ENCODE measurements at places on chromosomes 4 and X.

DNA sequence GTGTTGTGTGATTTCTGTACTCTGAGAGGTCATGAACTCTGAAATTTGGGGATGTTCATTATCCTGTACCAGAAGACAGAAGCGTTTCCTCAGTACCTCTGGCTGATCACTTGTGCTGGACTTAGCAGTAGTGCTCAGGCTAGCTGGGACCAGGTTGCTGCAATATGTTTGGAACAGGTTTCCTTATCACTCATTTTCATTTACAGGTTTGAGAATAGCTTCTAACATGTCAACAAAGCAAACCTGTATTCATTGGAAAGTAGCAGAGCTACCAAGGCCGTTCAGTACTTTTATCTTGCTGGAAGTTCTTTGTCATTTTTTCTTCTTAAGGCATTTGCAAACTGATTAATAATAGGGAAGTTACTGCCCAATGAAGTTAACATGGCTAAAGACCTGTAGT is 242.9 kb upstream of the ANKRD50 start:
- H3K4me1 ChIP-seq, result peaks cover 3% of the 10 kb centered on the region
- H3K27ac ChIP-seq, result no peak overlapping the region
- no peaks in the 10 kb centered on the region for H3K27me3 ChIP-seq
- DNase-seq, result no peak
- H3K36me3 ChIP-seq, result no peaks in the 10 kb centered on the region

DNA sequence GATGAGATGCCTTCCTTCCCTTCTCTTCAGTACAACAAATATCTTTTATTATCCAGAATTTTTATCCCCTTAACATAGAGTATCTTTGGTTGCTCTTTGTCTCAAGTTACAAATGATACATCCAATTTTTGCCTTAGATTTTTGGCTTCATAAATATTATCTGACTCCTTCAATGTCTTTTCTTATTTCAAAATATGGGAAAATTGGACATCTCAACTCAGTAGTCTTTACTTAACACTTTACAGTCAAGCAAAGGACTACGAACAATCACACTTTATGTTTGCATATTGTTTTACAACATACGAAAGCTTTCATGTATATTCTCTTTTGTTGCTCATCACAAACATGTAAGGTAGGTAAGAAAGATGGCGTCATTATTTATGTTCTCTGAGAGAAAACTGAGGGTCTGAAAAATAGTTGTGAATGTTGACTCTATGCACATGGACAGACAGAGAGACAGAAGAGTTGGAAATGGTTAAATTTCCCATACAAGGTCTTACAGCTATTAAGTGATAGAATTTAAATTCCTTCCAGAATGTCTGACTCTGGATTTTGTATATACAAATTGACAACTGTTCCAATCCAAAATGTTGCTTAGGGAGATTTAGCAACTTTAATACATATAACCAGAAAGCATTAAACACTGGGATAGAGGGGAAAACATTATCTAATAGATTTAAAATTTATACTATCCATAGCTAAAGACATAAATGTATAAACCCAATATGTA is 29.4 kb downstream of the DCHS2 start:
- DNase-seq, result no peak
- no peaks in the 10 kb centered on the region for H3K27me3 ChIP-seq
- no peak overlapping the region for H3K27ac ChIP-seq
- H3K4me3 ChIP-seq, result no peak overlapping the region
- no peaks in the 10 kb centered on the region for H3K4me1 ChIP-seq

DNA sequence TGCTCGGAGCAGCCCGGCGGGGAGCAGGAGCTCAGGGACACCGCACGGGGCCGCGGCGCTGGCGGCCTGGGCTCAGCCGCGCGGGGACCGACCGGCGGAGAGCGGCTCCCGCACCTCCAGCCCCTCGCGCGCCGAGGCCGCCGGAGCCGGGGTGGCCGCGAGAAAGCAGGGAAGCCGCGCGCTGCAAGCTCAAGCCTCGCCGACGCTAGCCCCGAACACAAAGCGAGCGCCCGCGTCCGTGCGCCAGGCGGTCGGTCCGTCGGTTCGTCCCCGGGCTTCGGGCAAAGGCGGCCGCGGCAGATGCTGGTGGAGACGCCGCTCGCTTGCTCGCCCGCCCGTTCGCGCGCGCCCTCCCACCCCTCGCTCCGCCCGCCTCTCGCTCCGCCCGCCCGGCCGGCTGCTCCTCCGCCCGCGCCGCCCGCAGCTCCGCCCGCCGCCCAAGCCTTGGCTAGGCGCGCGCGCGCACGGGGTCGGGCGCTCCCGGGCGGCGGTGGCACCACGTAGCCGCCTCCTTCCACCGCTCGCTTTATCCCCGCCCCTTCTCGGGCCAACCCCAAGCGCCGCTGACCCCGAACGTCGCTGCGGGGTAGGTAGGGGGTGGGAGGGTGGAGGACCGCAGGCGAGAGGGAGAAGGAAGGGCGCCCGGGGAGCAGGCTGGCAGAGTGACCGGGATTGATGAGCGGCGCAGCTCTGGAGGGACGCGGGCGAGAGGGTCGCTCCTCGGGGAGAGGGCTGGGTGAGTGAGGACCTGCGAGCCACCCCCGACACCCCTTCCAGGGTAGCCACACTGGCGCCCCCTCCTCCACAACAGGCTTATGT is at the start of gene TSPAN5:
TSPAN5 (minus strand) TSS at position 325 of the 819 bp plus-strand sequence.
- H3K4me3 ChIP-seq, result peak within 1 kb of the TSS; percentile 87
- H3K27ac ChIP-seq, result no peak within 1 kb of the TSS
- DNase-seq, result peak; percentile 90
- peaks cover 13% of the 10 kb centered on the region for H3K4me1 ChIP-seq
- no peaks in the 10 kb centered on the region for H3K27me3 ChIP-seq
- no peaks in the 10 kb centered on the region for H3K36me3 ChIP-seq

DNA sequence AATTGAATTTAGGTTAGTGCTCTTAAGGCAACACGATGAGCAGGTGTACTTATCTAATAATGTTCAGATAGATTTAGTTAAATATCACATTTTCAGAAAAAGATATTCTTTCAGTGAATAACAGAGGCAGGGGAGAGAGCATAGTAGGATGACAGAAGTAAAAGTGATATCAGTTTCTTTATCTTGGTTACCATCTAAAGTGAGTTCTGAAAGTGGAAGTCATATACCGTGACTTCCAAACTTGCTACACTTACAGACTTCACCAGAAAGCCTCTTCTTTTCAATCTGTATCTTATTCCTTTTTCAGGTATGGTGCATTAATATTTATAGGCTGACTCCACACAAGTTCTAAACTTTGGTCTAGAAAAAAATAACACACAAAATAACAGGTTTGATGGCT is 124.9 kb downstream of the POU4F2 start:
- no peaks in the 10 kb centered on the region for H3K4me1 ChIP-seq
- H3K27ac ChIP-seq, result no peak overlapping the region
- H3K4me3 ChIP-seq, result no peak overlapping the region
- H3K27me3 ChIP-seq, result no peaks in the 10 kb centered on the region

GRCh38 chrX:116321711-116322110 is 114.7 kb upstream of the SLC6A14 start:
- H3K4me1 ChIP-seq, result no peaks in the 10 kb centered on the region
- H3K36me3 ChIP-seq, result no peaks in the 10 kb centered on the region
- H3K4me3 ChIP-seq, result no peak overlapping the region

DNA sequence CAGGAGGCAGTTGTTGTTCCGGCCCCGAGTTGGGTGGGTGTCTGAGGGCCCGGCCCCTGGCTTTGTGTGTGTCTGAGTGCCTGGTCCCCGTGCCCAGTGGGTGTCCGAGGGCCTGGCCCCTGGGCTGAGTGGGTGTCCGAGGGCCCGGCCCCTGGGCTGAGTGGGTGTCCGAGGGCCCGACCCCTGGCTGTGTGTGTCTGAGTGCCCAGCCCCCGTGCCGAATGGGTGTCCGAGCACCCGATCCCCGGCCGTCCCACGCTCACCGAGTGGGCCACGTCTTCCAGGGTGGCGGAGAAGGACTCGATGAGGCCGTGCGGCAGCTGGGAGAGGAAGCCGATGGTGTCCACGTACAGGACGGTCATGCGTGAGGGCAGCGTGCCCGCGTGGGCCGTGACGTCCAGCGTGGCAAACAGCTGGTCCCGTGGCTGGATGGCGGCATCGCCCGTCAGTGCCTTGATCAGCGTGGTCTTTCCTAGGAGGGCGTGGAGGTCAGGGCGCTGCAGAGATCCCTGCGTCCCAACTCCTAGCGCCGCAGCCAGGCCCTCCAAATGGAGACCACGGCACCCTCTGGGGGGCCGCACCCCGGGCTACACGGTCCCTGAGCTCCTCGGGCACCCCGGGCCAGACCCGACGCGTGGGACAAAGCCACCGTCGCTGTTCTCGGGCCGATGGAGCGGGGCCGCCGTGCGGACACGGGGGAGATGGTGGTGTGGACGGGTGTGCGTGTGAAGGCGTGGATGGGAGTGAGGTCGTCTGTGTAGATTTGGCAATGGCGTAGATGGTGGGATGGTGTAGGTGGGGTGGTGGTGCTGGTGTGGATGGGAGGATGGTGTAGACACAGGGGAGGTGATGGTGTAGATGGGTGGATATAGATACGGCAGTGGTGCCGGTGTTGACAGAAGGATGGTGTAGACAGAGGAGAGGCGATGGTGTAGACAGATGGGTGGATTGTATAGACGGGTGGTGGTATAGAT is 7.2 kb downstream of the GTPBP6 start:
- DNase-seq, result no peak
- H3K27me3 ChIP-seq, result no peaks in the 10 kb centered on the region
- H3K4me1 ChIP-seq, result no peaks in the 10 kb centered on the region

GRCh38 chrX:108001218-108001814 is 19.1 kb upstream of the TEX13B start:
- DNase-seq, result peak; percentile 64
- H3K4me3 ChIP-seq, result no peak overlapping the region
- H3K27me3 ChIP-seq, result no peaks in the 10 kb centered on the region
- no peaks in the 10 kb centered on the region for H3K4me1 ChIP-seq

DNA sequence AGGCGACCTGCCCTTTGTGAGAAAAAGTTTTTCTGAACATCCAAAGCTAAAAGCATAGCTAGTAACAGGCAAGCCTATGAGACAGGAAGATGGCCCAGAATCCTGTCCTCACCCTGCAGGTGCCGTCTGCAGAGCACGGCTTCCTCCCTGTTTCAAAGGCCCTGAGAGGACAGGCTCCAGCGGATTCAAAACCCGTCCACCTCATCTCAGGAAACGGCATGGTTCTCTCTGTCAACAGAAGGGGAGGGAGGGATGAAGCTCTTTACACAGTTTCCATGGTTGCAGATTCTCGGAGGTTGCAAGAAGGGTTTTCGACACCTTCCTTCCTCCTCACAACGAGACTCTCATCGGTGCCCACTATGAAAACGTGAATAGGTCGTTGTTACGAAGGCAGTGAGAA is 8.3 kb downstream of the PPP2R3B start:
- H3K27ac ChIP-seq, result no peak overlapping the region
- H3K27me3 ChIP-seq, result no peaks in the 10 kb centered on the region
- no peak overlapping the region for H3K4me3 ChIP-seq
- DNase-seq, result no peak
- H3K4me1 ChIP-seq, result no peaks in the 10 kb centered on the region

- peak; percentile 43 for DNase-seq
- no peak overlapping the region for H3K4me3 ChIP-seq
- peaks cover 19% of the 10 kb centered on the region for H3K4me1 ChIP-seq
- H3K27me3 ChIP-seq, result no peaks in the 10 kb centered on the region
- no peaks in the 10 kb centered on the region for H3K36me3 ChIP-seq
- H3K27ac ChIP-seq, result no peak overlapping the region
These were observed 2.7 kb upstream of the PYURF start for GRCh38 chr4:88526221-88526815.

GRCh38 chrX:130330706-130331105 is 9.0 kb upstream of the SLC25A14 start:
- H3K27me3 ChIP-seq, result no peaks in the 10 kb centered on the region
- no peak overlapping the region for H3K27ac ChIP-seq
- peaks cover 4% of the 10 kb centered on the region for H3K4me1 ChIP-seq
- peak; percentile 85 for DNase-seq
- no peaks in the 10 kb centered on the region for H3K36me3 ChIP-seq

- DNase-seq, result no peak
- no peak overlapping the region for H3K27ac ChIP-seq
- peaks cover 6% of the 10 kb centered on the region for H3K4me1 ChIP-seq
- no peak overlapping the region for H3K4me3 ChIP-seq
- no peaks in the 10 kb centered on the region for H3K27me3 ChIP-seq
- H3K36me3 ChIP-seq, result no peaks in the 10 kb centered on the region
These were observed 35.4 kb upstream of the YTHDC1 start for GRCh38 chr4:68385267-68385666.

DNA sequence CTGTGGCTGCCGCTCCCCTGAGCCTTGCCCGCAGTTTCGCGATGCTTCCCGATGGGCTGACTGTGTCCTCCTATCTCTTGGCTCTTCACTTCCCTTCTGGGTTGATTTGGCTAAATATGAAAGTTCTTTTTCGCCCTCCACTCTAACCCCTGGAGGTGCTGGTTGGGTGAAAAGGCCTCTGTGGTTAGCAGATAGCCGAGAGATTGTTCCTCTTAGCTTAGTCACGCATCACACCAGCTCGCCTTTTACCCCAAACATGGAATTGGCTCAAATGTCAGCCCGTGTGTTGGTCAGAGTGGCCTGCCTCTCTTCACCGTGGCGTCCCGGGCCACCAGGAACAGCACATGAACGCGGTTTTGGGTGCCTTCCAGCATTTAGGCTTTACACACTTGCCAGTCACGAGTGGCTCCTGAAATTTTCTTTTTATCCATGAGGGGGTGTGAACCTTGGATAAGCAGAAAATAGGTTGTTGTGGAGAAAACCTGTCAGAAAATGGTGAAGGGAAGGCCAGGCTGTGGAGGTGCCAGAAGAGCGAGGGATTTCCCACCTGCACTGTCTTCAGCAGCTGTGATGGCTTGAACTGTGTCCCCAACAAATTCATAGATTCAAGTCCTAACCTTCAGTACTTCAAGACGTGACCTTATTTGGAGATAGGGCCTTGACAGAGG is 8.9 kb downstream of the CLCN4 start:
- H3K4me3 ChIP-seq, result no peak overlapping the region
- H3K27me3 ChIP-seq, result no peaks in the 10 kb centered on the region
- H3K36me3 ChIP-seq, result no peaks in the 10 kb centered on the region
- DNase-seq, result no peak

DNA sequence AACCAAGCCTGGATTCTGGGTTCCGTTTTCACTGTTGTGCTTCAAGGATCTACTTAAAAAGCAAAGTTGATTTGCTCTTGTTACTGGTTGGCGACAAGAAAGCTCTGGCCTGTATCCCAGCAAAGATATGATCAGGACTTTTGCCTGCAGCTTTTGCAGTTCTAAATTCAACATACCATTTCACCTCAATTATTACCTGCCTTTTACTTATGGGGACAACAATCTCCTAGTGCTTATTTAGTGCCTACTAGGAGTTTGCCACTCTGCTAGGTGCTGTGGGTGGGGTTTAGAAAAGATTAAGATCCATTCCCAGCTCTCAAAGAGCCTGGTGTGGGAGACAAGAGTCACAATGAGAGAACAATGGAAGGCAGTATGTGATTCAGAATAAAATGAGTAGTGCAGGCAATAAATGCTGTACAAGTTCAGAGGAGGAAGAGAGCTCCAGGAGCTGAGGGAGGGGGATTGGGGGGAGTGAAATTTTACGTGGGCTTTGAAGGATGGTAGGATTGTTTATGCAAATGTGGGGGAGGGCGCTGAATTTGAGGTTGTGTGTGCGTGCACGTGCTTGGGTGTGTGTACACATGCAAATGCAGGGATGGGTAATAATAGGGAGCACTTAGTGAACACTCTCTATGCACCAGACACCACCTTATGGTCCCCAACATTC is 5.0 kb upstream of the TMEM164 start:
- DNase-seq, result no peak
- no peak overlapping the region for H3K27ac ChIP-seq
- H3K27me3 ChIP-seq, result no peaks in the 10 kb centered on the region
- H3K36me3 ChIP-seq, result no peaks in the 10 kb centered on the region

GRCh38 chrX:65999563-66000148 is 40.2 kb downstream of the VSIG4 start:
- H3K4me1 ChIP-seq, result peaks cover 26% of the 10 kb centered on the region
- H3K27ac ChIP-seq, result no peak overlapping the region
- DNase-seq, result no peak
- H3K4me3 ChIP-seq, result no peak overlapping the region
- H3K36me3 ChIP-seq, result no peaks in the 10 kb centered on the region
